ENCODE measurements at places on chromosomes 13 and 19.

GRCh38 chr13:25979371-25979770 lies 72.4 kb downstream of the SHISA2 start:
- DNase-seq: no peak

DNA sequence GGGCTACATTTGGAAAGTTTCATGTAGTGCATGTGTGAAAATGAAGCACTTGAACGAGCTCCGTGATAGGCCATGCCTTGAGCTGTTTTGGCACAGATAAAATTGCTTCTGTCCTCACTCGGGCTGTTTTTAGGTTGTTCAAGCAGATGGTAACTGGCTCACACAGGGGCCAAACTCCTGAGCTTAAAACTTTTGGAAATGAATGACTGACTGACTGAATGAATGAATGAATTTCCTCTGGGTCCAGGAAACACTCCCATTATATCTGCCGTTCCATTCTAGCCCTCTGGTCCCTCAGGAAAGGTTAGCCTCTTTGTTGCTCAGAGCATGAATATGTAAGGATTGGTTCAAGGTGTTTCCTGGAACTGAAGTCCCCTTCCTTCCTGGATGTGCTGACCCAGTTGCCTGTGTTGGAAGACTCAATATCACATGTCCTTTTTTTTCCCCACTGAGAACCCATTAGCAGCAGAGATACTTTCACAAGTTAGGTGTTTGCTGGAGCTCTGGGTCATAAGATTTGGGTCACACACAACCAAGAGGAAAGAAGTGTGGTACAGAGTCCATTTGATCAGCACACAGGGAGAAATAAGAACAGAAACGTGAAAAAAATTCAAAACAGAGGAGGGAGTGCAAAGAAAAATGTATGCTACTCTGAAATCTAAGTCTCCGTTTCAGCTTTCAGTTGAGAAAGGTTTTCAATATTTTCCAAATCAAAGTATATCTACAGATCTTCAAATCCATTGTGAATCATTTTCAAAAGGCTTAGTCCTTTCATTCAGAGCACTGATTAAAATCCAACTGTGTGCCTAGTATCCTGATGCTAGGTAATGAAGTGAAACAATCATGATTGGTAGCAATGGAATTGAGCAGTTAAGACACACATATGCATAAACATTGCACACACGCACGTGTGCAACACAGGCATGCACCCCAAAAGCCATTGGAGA lies 18.9 kb downstream of the MBNL2 start:
- DNase-seq: no peak

DNA sequence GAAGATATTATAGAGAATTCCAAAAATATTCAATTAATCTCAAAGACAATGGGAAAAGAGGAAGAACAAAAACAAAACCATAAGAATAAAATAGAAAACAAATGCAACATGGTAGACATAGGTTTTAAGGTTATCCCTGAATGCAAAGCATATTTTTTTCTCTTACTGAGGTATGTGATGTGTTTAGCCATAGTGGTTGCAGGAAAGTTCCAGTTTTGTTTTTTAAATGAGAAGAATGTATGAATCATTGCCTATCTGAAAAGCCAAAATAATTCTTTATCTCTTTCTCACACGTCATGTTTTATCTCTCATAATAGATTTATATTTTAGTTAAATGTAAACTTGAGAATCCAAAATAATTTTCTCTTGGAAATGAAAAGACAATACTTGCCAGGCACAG lies 2591.7 kb upstream of the PCDH20 start:
- DNase-seq: no peak

- no peak for DNase-seq
These were observed 525.6 kb downstream of the DCT start for GRCh38 chr13:93953841-93954240.

- no peak for DNase-seq
These were observed 13.9 kb upstream of the MKNK2 start for GRCh38 chr19:2064788-2065524.

- DNase-seq: no peak
These were observed 42.0 kb upstream of the IPO5 start for GRCh38 chr13:97911311-97912138.

- DNase-seq: no peak
These were observed 486.5 kb downstream of the COG6 start for GRCh38 chr13:40141859-40142555.

DNA sequence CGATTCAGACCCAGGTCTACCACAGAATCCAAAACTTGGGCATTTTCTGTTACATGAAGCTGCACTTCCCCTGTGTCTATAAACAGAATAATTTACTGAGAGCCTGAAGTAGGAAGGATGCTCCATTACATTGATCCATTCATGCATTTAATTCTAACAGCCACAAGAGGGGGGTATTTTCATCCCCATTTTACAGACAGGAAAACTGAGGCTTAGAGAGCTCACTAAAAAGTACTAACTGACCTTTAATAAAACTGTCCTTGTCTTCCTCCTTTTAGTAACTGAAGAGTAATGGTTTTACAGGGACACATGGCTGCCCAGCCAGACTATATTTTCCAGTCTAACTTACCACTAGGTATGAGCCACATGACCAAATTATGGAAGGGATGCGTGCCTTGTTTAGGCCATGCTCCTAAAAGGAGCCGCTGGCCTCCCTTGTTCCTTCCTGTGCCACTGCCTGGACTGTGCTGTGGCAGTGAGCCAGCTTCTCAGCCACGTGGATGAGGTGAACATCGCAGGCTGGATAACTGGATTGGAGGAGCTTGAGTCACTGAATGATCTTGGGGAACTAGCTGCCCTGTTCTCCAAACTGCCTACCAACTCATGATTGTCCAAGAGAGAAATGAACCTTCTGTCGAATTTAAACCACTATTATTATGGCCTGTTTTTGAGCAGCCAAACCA lies 108.3 kb downstream of the DOCK9 start:
- no peak for DNase-seq

- DNase-seq: no peak
These were observed 19.0 kb upstream of the PLPP2 start for GRCh38 chr19:310141-310651.

DNA sequence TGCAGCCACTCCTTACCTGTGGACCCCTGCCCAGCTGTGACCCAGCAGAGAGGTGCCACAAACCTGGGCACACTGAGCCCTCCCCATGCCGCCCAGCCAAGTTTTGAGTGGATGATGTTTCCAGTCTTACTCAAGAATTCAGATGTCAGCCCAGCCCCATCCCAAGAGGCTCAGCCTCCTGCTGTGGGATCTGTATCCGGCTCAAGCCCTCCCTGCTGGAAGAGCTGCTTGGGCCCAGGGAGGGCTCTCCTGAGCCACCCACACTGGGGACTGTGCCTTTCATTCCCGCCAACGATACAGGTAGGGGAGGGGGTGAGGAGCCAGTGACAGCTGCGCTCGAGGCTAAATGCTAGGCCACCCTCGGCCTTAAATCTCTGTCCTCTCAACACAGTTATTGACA lies 5.9 kb upstream of the SLC7A9 start:
- DNase-seq: no peak

DNA sequence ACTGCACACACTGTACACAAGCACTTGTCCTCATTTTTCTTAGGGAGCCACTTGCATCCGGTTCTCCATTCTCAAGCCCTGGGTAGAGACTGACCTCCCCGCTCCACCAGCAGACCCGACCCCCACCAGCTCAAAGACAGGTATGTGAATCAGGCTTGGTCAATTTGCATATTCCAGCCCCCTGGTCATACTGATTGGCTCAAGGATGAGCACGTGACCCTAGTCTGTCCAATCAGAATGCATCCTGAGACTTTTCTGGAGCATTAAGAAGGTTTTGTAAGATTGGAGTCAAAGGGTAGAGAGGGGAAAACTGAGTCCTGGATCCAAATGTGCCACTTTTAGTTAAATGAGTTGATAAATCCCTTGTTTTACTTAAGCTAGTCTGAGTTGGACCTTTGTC lies 34.1 kb downstream of the NOTCH3 start:
- DNase-seq: no peak

- no peak for DNase-seq
These were observed 338.8 kb upstream of the DACH1 start for GRCh38 chr13:72205773-72206172.

- DNase-seq: no peak
These were observed 5.6 kb upstream of the NEK3 start for GRCh38 chr13:52164989-52165388.

- no peak for DNase-seq
These were observed 132.5 kb downstream of the STK24 start for GRCh38 chr13:98444381-98444780.

- DNase-seq: no peak
These were observed 933.7 kb upstream of the SLITRK5 start for GRCh38 chr13:86737334-86737932.

GRCh38 chr13:110047496-110047895 lies 259.5 kb downstream of the COL4A1 start:
- DNase-seq: no peak

GRCh38 chr13:61029064-61029463 lies 386.6 kb downstream of the PCDH20 start:
- no peak for DNase-seq

Data from activated CD4-positive, CD25-positive, alpha-beta regulatory T cell (primary cell).